ENCODE measurements at places on chromosomes 2 and 18.

- no peak for DNase-seq
These were observed 142.4 kb upstream of the ALPP start for GRCh38 chr2:232236200-232236599.

GRCh38 chr2:217101972-217102371 is 242.1 kb upstream of the TNP1 start:
- DNase-seq = no peak

DNA sequence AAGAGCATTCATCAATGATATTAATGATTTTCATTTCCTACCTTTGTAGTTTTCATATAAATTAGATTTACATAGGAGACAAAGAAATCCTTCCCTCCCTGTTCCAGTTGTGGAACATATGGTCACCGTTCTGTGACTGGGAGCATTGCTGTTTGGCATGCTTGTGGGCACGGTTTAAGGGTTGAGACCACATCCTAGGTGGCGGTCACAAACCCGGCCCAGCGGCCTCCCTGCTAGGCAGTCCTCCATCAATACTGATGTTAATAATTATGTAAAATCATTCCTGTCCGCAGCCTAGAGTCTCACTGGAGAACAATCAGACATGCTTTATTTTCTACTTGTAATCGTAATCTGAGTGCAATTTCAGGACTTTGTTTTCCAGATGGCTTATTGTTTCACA is 117.9 kb downstream of the AGAP1 start:
- DNase-seq = no peak

DNA sequence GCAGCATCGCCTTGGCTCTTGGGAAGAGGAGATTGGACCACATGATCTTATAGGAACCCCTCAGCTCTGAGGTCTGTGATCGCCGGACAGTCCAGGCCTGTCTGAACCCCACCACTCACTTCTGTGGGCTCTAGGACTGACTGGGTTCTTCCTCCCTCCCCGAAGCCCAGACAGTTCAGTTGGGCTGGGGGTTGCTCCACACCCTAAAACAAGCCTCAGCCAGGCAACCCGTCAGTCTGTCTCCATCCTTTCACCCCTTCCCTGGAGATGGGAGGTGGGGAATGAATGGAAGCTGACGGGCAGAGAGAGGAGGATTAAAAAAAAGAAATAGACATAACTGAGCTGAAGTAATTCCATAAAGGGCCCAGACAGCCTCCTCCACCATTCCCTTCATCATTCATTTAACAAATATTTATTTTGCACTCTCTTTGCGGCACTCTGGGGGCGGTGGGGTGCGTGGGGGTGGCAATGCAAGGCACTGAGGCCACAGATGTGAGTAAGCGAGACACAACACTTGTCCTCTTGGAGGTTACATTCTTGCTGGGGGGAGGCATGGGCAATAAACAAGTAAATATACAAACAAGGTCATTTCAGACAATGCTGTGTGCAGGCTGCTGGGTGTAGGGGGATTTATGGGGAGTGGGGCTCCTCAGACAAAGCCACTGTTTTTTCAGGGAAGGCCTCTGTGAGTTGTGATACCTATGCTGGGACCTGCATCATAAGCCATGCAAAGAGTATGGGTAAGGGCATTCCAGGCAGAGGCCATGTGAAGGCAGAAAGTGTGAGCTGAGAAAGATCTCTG is 12.9 kb downstream of the WNT10A start:
- DNase-seq = no peak

- DNase-seq = no peak
These were observed 178.3 kb upstream of the TWIST2 start for GRCh38 chr2:238669581-238670080.

DNA sequence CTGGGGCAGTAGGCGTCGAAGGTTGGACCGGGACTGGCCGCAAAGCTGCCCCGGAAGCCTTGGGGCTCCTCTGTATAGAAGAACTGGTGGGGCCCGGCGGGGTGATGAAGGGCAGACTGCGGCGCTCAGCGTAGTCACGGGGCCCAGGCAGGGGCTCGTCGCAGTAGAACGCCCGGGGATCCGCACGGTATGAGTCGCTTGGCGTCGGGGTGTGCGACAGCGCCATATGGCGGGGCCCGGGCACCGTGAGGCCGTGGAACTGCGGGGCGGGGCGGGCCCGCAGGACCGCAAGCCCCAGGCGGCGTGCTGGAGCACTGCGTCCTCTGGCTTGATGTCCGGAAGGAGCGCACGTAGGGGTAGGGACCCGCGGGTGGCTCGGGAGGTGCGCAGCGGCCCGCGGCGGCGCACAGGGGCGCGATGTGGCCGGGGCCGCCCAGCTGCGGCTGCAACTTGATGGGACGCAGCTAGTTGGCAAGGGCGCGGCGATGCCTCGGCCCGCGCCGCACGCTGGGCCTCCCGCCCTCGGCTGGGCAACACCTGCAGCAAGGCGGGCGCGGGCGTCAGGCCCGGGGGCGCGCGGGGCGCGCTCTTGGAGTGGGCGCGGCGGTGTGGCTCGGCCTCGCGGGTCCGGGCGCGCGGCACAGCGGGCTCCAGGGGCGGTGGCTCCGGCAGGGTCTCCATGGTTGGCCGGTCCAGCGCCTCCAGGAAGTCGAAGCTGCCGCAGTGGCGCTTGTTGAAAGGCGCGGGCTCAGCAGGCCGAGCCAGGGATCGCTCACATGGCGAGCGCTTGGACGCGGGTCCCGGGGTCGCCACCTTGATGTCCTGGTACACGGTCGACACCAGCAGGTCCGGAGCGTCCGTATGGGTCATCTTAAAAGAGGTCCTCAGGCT is 251.4 kb downstream of the ANKRD30B start:
- DNase-seq = no peak

GRCh38 chr18:55748227-55748738 is 160.3 kb upstream of the TCF4 start:
- no peak for DNase-seq

GRCh38 chr18:56207989-56208388 is 430.4 kb downstream of the TXNL1 start:
- DNase-seq = no peak

GRCh38 chr2:7468955-7469354 is 551.7 kb downstream of the RNF144A start:
- no peak for DNase-seq

DNA sequence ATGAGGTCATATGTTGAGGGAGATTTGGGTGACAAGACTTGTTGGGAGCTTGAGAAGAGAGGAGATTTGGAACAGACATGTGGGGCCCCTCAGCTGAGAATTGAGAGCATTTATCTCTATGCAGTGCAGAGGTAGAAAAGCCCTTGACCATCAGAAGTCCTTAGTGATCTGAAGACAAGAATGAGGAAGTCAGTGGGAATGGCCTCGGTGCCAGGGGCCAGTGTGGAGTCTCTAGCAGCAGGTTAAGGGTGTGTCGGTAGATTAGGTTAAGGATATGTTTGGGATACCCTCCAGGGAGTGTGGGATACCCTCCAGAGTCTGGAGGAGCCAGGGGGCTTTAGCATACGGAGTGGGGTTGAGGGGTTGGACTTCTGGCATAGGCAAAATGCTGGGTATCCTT is 41.6 kb downstream of the FBXO48 start:
- DNase-seq = no peak

DNA sequence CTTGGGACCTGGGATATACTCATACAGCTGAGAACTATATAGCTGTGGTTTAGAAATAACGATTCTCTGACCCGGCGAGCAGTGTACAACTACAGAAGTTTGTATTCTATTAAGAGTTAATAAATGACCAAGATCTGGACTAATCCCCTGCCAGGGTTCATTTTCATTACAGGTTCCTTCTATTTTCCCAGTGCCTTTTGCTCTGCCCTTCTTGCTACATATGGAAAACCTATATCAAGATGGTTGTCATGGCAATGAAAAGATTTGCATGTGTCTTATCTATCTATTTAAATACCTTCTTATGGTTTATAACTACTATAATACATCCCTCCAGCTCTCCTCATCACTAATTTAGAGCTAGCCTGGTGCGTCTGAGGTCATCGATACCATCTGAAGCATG is 965.2 kb downstream of the BCL11A start:
- DNase-seq = no peak

GRCh38 chr2:217947383-217948350 is 55.1 kb downstream of the TNS1 start:
- no peak for DNase-seq

DNA sequence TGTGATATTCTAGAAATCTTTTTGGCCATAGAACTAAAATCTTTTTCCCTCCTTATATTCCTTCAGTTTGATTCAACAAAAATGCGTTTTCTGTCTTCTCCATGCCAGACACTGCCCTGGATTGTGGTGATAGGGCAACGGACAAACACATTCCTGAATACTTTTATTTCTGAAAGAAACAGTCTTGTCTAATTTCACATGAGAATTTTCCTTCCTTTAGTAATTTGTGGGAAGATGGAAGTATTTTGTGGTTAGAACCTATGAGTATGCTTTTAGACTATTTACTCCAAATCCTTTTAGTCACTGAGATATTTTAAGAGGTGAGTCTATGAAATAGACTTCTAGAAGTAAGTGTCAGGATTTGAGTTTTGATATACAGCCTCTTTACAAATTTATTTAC is 49.6 kb downstream of the COL5A2 start:
- DNase-seq = no peak

GRCh38 chr2:6353669-6354068 is 512.0 kb downstream of the CMPK2 start:
- DNase-seq = no peak

- no peak for DNase-seq
These were observed 122.2 kb downstream of the FSHR start for GRCh38 chr2:49032126-49032525.

DNA sequence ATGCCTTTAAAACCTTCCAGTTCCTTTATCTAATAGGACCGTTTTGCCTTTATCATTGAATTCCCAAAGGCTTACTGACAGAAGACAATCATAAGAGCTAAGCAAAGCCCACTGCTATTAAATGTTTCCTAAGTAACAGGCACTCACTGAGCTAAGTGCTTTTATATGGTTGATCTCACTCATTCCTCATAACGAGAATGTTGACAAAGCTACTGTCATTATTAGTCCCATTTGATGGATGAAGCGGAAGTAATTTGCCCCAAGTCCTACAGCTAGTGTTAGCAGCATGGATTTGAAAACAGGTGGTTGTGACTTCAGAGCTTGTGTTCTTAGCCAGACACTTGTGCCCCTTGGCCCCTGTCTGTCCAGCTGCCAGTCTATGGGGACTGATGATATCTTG is 134.8 kb upstream of the SERPINE2 start:
- DNase-seq = no peak

DNA sequence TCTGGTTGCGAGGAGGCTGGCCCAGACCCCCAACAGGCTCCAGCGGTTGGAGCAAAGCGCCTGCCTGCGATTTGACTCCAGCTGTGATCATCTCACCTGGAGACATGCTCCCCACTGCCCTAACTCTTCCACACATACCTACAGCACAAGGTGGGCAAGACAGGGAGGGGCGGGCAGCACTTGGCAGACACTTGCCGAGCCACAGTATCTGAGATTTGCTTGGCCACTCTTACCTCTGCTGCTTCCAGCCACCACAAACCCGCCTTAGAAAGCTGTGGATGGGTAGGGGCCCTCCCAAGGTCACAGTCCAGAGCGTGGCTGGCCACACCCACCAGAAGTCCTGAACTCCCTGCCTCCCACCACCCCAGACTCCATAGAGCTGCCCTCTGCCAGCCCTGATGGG is 8.2 kb downstream of the CYP26B1 start:
- no peak for DNase-seq

GRCh38 chr2:181005809-181006208 is 25.4 kb downstream of the UBE2E3 start:
- DNase-seq = no peak

- DNase-seq = no peak
These were observed 707.6 kb downstream of the SLC4A3 start for GRCh38 chr2:220334871-220335590.

GRCh38 chr2:207238831-207239701 is 73.3 kb upstream of the KLF7 start:
- no peak for DNase-seq

DNA sequence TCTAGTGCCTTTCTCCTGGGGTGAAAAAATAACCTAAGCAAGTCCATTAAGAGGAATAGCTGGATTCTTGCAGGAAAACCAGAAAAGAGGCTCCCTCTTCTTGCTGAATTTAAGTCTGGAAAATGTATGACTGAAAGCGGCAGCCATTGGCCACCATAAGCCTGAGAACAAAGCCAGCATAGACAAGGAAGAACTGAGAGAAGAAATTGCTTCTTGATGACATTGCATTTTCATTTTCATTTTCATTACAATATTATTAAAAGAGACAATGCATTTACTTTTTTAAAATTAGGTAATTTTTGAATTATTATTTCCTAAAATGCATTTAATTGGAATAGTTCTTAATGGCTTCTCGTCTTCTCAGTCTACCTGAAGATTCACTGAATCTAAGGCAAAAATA is 1157.5 kb upstream of the ZEB2 start:
- no peak for DNase-seq

DNA sequence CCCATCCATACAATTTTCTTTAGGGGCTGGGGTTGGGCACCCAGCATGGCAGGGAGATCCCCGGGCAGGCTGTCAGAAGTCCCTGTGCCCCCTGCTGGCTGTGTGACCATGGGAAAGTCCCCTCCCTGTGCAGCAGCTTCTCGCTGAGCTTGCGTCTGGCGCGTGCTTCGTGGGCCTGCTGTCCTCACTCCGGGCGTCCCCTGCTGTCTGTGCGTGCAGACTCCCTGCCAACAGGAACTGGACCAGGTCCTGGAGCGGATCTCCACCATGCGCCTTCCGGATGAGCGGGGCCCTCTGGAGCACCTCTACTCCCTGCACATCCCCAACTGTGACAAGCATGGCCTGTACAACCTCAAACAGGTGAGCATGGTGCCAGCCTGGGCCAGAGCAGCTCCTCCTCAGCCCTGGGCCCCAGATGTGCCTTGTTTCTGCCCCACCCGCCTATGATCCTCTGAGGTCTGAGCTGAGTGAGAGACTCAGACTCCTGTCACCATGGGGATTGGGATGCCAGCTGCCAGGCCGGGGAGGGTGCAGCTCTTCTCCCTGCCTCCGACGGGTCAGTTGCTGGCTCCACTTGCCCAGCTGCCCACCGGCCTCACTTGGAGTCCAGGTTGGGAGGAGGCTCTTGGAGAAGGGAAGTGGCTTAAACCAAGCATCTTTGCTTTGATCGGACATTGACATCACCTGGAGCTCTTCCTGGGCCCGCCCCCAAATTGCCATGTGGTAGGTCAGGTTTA is 28.6 kb downstream of the IGFBP2 start:
- no peak for DNase-seq

DNA sequence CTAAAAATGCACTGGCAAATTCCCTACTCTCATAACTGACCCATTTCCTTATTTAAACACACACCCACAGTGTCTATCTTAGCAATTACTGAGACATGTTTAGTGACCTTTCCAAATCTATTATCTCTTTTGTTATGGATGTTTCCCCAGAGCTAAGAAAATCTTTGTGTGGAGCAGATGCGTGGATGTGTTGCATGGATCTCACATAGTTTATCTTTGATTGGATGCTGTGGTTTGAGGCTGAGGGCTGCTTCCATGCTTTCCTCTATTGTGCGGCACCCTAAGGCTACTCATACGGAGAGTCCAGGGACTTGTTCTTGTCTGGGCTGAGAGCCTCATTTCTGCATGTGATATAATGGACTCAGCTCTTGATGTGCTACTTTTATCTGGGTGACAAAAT is 4.7 kb downstream of the ANKZF1 start:
- DNase-seq = no peak

GRCh38 chr18:25587545-25587944 is 235.6 kb upstream of the ZNF521 start:
- no peak for DNase-seq
